ENCODE measurements at places on chromosomes 2 and 18.

DNA sequence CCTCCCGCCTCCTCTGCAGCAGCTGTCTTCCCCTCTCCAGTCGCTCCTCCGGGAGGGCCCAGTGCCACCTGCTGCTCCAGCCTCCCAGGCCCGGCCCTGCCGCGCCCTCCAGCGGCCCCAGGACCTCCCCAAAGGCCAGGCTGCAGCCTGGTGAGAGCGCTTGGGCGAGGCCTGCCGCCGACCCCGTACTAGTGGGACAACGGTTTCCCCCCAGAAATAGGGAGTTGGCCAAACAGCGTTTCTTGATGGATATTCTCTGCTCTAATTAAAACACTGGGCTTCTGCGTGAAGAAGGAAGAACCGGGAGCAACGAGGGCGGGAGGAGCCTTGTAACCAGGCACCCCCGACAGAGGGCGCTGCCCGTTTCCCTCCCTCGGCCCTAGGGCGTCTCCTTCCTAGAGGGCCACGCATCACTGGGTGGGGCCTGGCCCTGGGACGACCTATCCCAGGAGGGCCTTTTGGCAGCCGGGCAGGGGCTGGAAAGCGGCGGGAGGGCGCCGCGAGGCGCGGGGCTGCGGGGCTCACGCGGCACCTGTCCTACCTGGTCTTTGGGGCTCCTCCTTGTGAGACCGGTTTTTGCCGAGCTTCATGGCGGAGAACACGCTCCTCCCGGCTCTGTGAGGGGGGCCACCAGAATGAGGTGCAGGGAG is 25.4 kb upstream of the OTOF start:
- peak; percentile 90 for DNase-seq

DNA sequence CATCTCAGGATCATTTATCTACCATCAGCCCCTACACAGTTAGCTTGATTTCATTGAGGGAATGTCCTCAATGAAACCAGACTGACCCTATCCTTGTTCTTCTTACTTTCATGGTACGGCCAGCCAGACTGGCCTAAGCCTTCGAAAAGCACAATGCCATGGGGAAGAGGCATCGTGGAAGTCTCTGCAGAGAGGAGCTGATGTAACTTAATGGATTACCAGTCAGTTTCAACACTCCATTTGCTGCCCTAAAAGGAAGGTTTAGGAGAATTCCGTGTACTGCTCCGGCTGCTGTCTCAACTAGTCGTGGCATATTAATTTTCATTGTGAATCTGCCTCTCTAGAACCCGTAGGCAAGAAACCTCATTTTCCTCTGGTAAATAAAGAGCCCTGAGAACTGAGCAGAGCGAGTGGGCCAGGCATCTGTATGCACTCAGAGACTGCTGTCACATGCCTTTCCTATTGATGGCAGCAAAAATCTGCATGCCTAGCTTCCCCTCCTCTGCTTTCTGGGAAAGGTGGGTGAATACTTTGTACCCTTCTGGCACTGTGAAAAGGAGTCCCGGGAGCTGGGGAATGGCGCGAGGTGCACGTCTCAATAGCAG is 184.9 kb downstream of the KLHL29 start:
- no peak for DNase-seq

GRCh38 chr18:50842846-50843245 is 23.0 kb upstream of the MRO start:
- DNase-seq = no peak

DNA sequence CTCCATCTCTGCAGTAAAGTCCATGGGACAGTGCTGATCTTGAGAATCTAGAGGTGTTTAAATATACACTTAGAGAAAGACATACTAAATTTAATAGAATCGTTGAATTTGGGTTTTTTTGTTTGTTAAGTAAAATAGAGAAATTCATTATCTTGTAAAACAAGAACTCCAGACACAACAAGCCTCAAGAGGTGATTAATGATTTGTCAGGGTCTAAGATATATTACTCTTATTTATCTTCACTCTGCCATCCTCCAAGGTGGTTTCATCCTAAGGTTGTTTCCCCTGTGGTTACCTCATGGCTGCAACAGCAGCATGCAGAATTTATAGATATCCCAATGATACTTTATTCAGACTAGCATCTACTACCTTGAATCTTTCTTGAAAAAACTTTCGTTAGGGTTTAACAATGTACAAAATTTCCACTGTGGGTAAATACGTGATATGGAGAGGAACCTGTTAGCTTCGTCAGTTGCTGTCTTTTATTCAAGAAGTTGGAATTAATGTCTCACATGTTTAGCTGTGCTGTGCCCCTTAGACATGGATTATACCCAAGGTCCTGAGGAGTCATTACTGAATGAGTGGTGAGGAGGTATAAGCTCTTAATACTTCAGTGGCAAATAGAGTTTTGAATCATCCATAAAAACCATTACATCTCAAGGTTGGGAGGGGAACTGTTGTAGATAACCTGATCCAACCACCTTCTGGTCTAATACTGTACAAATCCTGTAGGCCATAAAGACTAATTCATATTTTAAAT is 128.0 kb downstream of the GPD2 start:
- no peak for DNase-seq

- no peak for DNase-seq
Observed at GRCh38 chr2:58215429-58215828, 25.7 kb downstream of the FANCL start.

DNA sequence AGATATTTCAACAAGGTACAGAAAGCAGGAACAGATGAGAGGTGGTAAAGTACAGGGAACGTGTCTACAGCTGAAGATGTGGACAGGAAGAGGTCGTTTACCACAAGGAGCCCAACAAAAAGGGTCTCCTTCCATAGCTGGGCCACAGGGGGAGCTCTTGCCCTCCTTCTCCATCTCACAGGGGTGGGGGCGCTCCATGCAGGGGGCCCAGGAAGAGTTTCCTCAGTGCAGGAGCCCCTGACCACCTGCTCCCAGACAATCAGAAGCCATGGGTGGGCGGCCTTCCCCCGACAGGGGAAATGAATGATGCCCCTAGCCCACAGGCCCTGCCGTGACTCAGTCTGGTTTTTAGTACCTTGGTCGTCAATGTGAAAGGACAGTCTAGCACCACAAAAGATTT is 163.6 kb upstream of the ZNF516 start:
- peak; percentile 76 for DNase-seq

DNA sequence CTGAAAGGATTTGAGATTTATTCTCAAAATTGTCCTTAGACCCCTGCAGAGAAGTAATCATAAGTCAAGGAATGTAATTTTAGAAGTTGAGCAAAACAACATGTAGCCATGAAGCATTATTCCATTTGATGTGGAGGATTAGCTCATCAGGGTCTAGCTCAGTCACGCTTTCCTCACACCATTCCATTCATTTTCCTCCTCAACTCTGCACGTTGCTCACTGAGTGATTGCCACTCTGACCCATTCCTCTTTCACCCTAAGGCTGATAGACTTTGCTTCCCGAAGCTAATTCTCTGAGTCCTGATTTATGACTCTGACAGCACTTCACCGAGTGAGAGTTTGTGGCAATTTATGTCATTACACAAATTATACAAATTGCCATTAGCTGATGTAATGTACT is 820.6 kb upstream of the PIK3C3 start:
- no peak for DNase-seq

GRCh38 chr2:207224791-207225482 is 59.2 kb upstream of the KLF7 start:
- DNase-seq = no peak

DNA sequence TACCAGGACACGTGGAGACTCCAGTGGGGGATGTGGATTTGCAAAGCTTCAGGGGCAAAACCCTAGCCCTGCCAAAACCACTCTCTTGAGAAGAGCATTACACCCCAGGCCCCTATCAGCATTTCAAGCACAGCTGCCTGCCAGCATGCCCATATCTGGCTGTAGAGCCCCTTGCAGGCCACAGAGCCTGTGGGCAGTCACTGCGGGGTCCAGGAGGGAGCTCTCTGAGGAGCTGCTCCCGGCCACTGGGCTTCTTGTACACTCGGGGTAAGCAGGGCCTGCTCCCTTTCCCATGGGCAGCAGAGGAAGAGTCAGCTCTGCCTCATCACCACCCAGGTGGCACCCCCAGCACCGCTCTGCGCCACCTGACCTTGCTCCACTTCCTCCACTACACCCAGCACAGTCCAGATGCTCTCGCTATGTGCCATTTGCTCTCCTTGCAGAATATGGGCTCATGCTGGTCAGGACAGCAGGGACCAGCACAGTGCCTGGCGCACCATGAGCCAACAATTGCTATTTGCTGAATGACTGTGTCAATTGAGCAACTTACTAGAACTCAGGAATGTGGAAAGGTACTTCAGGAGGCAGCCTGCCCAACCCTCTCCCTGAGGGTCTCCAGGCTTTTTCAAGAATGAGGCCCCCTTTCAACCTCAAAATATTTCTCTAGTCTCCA is 7.4 kb downstream of the CHST10 start:
- no peak for DNase-seq

DNA sequence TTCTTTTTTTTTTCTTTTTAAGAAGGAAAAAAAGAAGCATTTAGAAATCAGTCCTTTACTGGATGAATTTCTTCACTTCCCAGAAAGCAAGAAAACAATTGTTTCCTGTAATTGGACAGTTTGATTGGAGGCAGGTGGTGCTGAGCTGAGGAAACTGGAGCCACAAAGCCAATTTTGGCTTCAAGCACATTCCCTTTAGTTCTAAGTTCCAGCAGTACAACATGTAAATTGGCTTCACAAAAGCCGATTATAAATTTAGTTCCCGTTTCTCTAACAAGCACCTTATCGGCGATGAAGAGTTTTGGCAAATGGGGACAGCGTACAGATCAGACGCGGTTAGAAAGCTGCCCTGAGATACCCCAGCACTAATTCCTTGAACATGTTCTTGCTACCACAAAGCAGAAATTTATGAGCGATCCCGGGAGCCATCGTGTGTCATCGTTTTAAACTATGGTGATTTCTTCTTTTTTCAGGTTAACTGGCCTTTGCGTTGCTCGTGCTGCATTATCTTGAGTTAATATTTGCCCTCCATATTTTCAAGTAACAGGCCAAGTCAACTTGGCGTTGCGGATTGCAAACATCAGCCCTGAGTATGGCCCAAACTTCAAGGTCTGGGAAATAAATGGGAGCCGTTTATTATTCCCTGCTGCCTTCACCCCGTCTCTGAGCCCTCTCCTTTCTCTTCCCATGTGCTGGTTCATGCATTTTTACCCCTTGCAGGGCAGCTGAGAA is 190.4 kb upstream of the ID2 start:
- DNase-seq = peak; percentile 66

GRCh38 chr2:3489764-3490115 is 29.6 kb downstream of the ADI1 start:
- DNase-seq = no peak

DNA sequence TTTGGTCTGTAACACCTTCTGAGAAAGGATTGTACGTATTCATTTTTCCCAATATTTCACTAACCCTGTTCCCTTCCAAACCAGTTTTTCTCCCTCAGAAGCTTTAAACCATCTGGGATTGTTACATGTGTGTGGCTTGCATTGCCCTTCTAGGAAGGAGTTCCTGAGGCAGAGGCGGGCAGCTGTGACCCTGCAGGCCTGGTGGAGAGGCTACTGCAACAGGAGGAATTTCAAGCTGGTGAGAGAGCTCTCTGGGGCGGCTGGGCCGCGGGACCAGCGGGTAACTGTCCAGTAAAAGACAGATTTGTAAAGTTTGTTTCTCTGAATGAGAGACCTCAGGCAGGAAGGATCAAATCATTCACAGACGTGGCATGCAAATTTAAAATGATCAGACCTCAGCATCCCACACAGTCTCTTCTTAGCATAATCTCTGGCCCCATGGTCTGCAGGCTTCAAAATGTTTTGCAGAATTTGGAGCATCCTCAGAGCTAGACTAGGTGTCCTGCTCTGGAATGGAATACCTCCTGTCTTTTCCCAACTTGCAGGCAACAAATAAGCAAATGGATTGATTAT is 40.2 kb upstream of the GPR17 start:
- no peak for DNase-seq

- DNase-seq = peak; percentile 12
Observed at GRCh38 chr2:8380566-8380965, 301.3 kb upstream of the ID2 start.

GRCh38 chr2:203732953-203733510 is 26.6 kb downstream of the CD28 start:
- DNase-seq = no peak

GRCh38 chr2:128736046-128736688 is 417.5 kb upstream of the HS6ST1 start:
- DNase-seq = no peak

- no peak for DNase-seq
Observed at GRCh38 chr18:62339106-62339988, 14.2 kb downstream of the TNFRSF11A start.

GRCh38 chr18:3703732-3704176 is 253.8 kb downstream of the TGIF1 start:
- DNase-seq = peak; percentile 64

DNA sequence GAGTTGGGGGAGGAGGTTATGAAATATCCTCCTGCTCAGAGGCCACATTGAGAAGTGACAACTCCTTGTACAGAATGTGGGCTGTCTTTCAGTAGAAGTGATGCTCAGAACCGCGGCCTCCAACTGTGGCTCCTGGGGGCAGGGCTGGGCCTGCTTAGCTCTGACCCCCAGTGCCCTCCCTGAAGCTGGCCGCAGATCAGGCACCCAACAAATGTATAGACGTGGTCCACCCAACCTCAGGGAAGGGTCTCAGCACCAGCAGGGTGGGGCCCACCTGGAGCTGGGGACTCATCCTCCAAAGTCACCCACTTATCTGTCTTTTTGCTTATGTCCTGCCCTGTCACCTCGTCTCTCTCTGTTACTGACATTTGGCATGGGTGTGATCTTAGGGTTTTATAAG is 11.1 kb upstream of the BIN1 start:
- DNase-seq = no peak

DNA sequence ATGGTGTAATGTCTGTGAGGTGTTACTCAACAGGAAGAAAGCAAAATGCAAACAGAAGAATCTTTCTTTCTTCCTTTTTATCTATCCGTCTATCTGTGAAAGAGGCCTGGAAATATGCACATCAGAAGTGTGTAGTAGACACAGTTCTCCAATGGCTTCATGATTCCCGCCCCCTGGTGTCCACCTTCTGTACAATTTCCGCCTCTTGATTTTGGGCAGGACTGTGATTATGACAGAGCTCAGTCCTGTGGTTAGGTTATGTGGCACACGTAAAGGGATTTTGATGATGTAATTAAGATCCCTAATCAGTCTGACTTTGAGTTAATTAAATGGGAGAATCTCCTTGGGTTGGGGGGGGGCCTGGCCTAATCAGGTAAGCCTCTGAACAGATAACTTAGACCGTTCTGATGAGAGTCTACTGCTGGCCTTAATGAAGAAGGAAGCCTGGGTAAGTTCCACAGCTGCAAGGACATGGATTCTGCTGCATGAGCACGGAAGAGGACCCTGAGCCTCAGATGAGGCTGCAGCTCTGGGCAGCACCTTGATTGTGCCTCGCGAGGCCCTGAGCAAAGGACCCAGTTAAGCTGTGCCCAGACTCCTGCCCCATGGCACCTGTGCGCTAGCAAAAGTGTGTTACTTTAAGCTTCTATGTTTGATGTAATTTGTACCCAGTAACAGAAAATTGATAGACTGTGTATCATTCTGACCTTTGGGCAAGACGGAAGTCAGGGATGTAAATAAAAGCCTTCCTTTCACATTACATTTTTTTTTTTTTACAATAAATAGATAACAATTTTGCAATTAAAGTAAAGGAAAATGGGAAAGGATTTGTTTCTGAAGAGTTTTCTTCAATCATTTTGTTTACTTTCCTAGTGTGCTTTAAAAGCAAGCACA is 11.3 kb upstream of the KCNF1 start:
- peak; percentile 52 for DNase-seq

- DNase-seq = peak; percentile 93
Observed at GRCh38 chr2:61017003-61017555, 441 bp upstream of the PEX13 start.

Measured in KBM-7 (cell line).